Activated T-cell treated with anti-CD3 and anti-CD28 coated beads, Interleukin-2, amount 50 U/mL, for 24 hours (primary cell): ENCODE measurements at places on chromosomes 2 and 18.

- no peak for DNase-seq
Observed at GRCh38 chr2:162011706-162012564, 62.1 kb downstream of the DPP4 start.

- no peak for DNase-seq
Observed at GRCh38 chr2:136135921-136136906, 18.3 kb upstream of the CXCR4 start.

DNA sequence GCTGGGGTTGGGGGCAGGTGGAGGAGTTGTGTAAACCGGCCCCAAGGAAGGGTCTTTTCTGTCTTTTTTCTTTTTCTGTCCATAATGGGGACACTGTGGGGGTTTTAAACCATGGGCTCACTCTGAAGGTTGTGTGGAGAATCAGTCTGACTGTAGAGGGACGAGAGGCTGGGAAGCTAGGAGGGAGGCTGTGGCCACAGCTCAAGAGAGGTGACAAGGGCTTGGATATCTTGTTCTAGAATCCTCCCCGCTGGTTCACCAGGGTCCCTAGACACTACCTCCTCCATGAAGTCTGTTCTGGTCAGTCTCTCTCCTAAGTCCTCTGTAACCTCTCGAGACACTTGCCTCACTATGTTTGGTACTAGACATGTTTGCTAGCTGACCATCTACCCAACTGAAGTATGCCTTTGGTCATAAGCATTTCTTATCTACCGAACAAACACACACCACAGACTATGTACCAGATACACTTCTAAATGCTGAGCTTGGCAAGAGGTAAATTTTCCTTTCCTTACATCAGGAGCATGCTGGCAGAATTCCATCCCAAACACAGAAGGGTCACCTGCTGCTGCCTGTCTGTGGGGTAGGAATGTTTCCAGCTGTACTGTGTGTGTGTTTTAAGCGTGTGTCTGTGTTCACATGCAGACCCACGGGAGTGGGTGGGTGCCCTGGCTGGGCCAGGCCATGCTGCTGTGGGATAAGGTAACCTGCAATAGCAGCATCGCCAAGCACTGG is 69.6 kb upstream of the MGAT4A start:
- no peak for DNase-seq

- peak; percentile 40 for DNase-seq
Observed at GRCh38 chr18:50559752-50560680, at the start of gene MAPK4. Gene MAPK4, plus strand, starts transcription at chr18:50560087. Its CDS starts 103,872 bp downstream, at chr18:50663959.

GRCh38 chr2:78676921-78677696 is 348.4 kb upstream of the REG3G start:
- no peak for DNase-seq

DNA sequence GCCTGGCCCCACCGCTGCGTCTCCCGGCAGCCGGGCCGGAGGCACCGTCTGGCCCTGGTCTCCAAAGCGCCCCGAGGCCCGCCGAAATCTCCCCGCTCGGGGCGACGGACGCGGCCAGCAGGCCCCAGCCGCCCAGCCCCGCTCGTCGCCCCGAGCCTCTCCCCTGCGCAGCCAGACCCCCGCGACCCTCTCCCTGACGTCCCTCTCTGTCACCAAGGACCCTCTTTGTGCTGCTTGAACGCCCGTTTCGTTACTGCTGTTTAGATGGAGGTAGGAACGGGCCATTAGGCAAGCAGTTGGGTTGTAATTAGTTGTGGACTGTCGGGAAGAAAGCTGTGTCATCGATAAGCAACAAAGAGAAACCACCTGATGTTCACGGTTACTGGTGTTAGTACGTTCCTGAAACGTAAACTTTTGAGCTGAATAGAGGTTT is 686 bp downstream of the UBXN4 start:
- DNase-seq = no peak

GRCh38 chr2:11676640-11677039 is 6.6 kb upstream of the NTSR2 start:
- DNase-seq = no peak

GRCh38 chr18:58394046-58394445 is 234.8 kb downstream of the ALPK2 start:
- DNase-seq = no peak

- no peak for DNase-seq
Observed at GRCh38 chr18:950882-951495, 46.3 kb downstream of the ADCYAP1 start.

GRCh38 chr2:105391763-105392662 is 6.8 kb downstream of the FHL2 start:
- DNase-seq = no peak

GRCh38 chr2:237724811-237725478 is 73.6 kb upstream of the RBM44 start:
- DNase-seq = no peak

- DNase-seq = no peak
Observed at GRCh38 chr18:54769526-54770464, 58.5 kb upstream of the RAB27B start.

DNA sequence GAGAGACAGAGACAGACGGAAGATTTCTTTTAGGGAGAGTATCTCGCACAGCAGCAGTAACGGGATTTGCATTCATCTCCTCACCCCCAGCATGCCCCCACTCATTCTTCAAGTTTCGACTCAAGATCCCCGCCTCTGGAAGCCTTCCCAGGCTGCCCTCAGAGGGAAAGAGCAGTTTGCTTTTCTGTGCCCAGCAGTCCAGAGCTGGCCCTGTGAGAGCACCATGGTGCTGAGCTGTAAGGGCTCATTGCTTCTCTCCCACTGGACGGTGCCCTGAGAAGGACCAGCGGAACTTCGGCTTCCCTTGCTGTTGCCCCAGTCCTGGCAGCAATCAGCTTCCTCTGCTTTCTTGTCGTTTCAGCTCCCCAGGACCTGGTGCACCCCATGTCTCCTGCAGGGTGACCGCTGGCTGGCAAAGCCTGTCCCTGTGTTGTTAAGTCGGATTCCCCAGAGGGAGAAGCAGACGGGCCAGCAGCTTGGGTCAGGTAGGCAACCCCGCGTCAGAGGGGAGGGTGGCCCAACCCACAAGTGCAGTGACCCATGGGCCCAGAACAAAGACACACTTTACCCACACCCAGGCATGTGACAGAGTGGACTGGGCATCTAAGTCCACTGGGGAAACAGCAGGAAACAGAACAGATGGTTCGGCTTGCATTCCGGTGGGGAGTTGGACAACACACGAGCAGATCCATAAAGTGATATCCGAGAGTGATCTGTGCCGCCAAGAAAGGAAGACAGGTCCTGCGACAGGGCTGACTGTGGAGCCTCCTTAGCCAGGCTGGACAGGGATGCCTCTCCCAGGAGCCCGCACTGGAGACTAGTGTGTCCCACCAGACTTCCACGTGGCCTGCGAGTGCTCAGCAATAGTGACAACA is 36.6 kb downstream of the TMEM177 start:
- DNase-seq = no peak

- DNase-seq = no peak
Observed at GRCh38 chr2:46392561-46393346, 86.6 kb upstream of the TMEM247 start.
